Kidney tubule cell (primary cell): ENCODE measurements at places on chromosomes 5 and 9.

- no peak for DNase-seq
Observed at GRCh38 chr5:88230546-88231066, 38.0 kb downstream of the TMEM161B start.

GRCh38 chr5:94432499-94432898, 185.9 kb downstream of the KIAA0825 start:
- DNase-seq: peak; percentile 1

DNA sequence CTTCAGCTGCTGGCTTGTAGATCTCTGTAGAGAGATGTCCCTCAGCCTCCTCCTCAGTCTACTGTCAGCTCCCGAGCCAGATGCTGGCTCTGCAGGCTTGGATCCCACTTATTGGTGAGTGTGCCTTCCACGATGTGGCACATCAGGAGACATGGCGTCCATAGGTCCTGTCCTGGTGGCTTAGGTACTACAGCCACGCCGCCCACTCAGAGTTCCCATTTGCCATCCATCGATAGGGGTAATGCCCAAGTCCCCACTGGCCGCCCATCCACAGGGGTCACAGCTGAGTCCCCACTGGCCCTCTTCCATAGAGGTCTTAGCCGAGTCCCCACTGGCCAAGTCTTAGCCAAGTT, 17.3 kb downstream of the EXOC3 start:
- no peak for DNase-seq

DNA sequence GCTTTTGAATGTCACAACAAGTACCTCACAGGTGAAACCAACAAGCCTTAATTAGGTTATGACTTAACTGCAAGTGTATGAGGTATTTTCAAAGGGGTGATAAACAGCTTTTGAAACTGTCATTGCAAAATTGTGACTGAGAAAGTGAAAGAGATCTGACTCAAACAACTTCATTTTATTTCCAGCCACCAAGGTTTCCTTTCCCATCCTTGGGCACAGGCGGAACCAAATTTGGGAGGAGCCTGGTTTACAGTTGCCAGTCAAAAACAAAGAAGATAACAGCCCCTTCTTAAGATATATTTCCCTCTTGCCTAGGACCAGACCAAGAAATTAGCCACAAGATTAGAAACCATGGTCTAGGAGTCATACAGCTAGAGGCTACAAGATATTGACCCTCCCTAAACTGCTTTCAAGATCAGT, 417.1 kb downstream of the CSNK1G3 start:
- no peak for DNase-seq

- no peak for DNase-seq
Observed at GRCh38 chr5:566636-567309, 42.5 kb upstream of the SLC9A3 start.

DNA sequence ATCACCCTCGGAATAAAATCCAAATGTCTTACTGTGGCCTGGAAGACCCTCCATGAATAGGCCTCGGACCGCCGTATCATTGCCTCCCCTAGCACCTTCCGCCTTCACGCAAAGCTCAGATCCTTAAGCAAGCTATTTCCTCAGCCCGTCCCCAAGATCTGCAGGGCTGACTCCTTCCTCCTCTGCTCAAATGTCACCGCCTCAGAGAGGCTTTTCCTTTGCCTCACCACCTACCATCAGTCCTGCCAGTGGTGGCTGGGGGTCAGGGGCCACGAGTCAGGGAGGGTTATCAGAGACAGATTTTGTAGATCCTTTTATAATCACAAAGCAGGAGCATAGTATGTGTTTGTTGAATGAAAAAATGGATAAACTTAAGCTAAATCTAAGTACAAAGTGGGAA, 74.4 kb upstream of the KIF2A start:
- no peak for DNase-seq

GRCh38 chr9:99114846-99115500, 10.1 kb downstream of the TGFBR1 start:
- no peak for DNase-seq

- peak; percentile 67 for DNase-seq
Observed at GRCh38 chr5:57004800-57005199, 52.9 kb upstream of the MIER3 start.

DNA sequence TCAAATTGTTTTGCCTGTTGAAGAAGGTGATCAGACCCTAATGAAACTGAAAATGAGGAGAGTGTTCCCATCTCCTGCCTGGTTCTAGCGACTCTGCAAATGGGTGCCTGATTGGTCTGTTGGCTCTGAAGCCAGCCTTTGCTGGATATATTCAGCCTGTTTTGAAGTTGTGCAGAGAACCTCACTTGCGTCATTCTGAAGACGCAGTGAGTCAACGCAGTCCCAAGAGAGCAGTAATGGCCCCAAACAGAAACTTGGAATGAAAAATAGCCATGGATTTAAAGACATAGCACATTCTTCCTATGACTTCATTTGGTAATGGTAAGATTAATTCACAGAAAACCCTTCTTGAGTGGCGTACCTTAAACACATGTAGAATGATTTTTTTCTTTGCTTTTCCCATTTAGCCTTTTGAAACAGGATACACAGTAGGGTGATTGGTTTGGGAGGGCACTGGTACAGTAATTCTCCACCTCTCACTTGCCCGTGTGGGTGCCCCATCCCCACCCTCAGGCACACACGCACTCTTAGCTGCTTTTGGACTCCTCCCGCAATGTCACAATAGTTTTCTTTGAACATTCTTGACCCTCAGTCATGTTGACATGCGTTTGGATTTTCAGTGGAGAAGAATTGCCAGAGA, 54.1 kb upstream of the ABL1 start:
- DNase-seq: no peak

- no peak for DNase-seq
Observed at GRCh38 chr5:35341189-35341588, 110.9 kb upstream of the PRLR start.

- DNase-seq: no peak
Observed at GRCh38 chr5:94575196-94575595, 43.2 kb downstream of the KIAA0825 start.

DNA sequence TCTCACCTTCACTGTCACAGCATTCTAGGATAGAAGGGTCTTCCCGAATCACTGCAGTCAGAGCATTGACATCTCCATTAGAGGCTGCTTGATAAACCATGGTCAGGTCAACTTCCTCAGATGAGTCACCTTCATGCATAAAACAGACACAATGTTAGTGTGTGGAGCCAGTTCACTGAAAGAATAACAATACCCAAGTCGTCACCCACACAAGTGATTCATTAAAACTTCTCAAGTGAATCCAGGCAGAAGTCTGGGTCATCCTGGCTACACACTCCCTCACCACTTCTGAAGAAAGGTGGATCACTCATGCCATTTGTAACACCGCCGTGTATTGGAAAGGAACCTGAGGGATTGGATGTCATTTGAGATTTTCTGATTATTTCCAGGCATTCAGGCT, 49.6 kb downstream of the ANKRD55 start:
- DNase-seq: peak; percentile 99

DNA sequence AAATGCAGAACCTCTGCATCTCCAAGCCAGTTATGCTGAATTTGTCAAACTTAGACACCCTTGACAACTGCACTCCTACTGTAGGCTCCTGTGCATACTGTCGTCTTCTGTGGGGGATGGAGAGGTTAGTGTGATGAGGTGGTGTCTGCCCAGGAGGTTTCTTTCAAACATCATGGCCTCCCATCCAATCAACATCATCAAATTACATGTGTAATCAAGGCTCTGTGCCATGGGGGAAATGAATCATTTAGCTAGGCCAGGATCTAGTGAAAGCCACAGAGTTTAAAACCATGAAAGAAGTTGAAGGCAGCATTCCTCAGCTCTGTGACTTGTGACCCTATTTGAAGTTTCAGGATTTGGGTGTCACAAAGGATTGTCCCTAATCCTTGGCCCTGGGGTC, 240.6 kb downstream of the MARCHF11 start:
- peak; percentile 70 for DNase-seq

- peak; percentile 83 for DNase-seq
Observed at GRCh38 chr5:79202076-79202475, 33.9 kb upstream of the JMY start.

GRCh38 chr5:107251151-107251550, 419.6 kb downstream of the EFNA5 start:
- no peak for DNase-seq

GRCh38 chr5:172525996-172526360, 71.7 kb upstream of the SH3PXD2B start:
- no peak for DNase-seq

GRCh38 chr5:123037104-123037418, 536 bp upstream of the PPIC start:
- no peak for DNase-seq

DNA sequence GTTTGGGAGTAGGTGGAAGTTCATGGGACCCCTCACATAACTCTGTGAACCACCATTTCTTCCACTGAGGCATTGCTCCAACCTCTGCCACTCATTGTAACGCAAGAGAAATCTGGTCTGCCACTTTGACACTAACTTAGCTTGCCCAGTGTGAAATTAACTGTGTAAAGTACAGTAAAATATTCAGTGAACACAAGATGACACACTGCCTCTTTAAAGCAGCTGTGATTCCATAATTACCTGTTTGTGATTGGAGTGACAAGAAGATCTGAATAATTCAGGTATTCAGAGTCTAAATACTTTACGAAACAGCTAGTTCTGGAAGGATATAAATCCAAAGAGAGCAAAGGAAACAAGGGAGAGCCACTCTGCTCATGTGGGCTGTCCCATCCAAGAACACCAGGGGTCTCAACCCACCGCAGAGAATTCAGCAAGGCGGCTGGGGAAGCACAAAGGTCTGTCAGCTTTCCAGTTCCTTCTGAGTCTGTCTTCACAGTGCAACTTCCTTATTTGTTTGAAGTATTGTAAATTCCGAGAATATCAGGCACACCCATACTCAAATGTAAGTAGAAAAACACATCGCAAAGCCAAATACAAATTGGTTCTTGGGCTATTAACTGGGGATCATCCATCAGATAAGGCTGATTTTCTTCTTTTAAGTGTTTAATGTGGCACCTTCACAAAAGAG, 86.9 kb downstream of the GNAQ start:
- DNase-seq: no peak

DNA sequence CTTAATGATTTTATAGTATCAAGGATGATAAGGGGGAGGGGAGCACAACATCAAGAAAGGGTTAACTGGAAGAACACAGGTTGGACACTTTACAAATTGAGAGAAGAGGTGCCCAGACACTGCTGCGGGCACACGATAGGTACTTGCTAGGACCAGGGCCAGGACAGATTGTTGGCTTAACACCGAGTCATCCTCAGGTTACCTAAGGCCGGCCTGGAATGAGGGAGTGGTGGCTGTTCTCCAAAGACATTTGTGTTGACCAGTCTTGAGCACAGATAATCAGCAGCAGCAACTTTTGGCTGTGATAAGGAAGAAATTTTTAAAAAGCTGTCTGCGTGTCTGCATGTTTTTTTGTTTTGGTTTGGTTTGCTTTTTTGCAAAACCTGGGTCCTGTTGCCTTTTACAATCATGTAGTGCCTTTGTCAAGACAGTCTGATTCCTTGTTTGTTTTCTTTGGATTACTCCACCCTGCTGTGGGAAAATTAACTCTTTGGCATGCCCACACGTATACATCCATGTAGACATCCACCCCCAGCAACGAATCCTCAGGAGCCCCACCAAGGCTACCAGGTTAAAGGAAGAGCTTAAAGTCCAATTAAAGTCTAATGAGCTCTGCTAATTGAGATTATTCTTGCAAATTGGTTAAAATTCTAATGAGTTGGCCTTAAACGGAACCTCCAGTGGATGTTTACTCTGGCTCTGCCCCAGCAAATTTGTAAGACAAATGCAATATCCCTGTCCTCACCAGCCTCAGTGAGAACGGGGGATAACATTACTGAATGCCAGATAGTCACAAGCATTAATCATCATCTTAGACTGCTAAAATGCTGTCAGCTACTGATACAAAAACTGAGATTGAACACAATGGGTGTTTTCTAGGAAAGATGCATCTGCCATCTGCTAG, 382.3 kb downstream of the ACTL7B start:
- DNase-seq: peak; percentile 67

DNA sequence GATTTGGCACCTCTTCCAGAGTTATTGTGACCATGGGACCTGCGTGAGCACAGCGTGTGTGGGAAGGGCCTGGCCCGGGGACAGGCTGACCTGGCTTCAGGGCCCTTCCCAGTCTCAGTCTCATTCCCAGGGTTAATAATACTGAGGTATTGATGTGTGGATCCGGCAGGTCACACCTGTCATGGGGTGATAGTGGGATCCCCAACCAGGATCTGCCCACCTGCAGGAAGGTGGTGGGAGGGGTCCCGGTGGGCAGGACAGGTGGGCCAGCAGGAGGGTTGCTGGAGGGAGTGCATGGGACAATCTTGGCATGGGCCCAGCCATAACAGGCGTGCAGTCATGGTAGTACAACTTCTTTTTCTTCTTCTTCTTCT, 55.4 kb downstream of the COL15A1 start:
- DNase-seq: no peak

- DNase-seq: peak; percentile 89
Observed at GRCh38 chr5:137217599-137218200, 281.4 kb downstream of the SPOCK1 start.

GRCh38 chr9:3157011-3157410, 313.1 kb upstream of the PUM3 start:
- DNase-seq: no peak

GRCh38 chr5:44774279-44774880, 34.4 kb upstream of the MRPS30 start:
- DNase-seq: peak; percentile 50

DNA sequence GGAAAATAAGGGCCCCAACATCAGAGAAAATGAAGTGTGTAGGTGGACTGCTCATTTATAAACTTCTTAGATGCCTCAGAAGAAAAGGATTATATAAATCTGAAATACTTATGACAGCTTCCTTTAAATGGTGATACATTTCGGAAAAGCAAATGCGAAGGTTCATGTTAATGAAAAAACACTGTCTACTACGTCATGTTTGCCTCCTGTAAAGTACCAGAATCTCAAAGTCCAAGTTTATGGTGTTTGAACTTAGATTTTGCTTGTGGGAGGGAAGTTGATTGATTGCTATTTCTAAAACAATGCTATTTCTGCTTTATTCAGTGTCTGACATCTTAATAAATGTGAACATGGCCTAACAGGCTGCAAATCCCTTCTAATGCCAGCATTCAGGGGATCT, 514.6 kb downstream of the ZNF608 start:
- DNase-seq: no peak

GRCh38 chr9:89458768-89459496, 39.0 kb downstream of the SEMA4D start:
- no peak for DNase-seq

DNA sequence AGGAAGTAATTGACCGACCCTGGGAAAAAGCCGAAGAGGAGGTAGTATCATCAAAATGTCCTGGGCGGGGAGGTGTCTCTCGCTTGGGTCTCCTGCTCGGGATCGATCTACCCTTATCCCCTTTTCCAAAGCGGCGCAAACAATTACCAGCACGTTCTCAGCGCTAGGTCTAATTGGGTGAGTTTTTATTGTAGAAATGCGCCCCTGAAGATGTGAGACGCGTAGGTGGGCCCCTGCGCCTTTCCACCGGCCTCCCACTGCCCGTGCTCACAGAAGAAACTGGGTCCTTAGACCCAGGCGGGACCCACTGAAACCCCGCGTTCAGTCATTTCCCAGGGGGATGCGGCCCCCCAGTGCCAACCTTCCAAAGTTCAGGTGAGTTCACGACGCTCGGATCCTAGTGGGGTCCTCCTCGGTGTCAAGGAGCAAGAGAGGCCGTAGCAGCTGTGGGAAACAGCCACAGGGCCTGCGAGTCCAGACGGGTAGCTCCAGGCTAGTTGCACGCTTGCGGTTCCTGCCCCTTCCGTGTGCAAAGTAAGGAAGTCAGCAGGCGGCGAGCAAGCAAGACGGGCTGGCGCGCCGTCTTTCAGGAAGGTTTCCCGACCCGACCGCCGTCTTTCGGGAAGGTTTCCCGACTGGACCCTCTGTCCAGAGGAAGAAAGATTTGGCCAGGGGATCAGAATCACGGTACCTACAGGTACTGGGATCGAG, 1.5 kb downstream of the SMIM32 start:
- DNase-seq: peak; percentile 55

GRCh38 chr9:98726735-98727134, 18.0 kb upstream of the GABBR2 start:
- DNase-seq: peak; percentile 12
